ENCODE measurements at places on chromosomes 1 and 21.

DNA sequence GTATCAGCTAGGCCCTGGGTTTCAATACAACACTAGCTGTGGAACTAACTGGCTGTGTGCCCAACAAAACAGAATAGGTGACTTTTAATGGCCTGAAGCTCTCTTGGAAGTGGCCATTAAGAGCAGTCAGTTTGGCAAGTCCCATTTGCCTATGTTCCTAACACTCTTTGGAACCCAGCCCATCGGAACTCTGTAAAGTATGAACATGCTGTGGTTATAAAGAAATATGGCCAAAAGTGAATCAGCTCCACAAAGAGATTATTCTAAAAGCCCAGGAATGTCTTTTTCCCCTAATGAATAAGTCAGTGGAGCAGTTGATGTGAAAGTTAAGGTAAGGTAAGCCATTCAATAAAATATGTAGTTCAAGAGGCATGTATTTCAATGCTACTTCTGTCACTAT is 223.7 kb upstream of the ADAMTS5 start:
- no peak for DNase-seq

GRCh38 chr1:234933475-234933874 is 195.2 kb downstream of the TOMM20 start:
- DNase-seq, result no peak

GRCh38 chr1:112026016-112026415 is 36.5 kb upstream of the KCND3 start:
- DNase-seq, result peak; percentile 82

GRCh38 chr1:24206083-24206464 is 19.0 kb upstream of the IFNLR1 start:
- no peak for DNase-seq

- no peak for DNase-seq
Measured at GRCh38 chr1:143699731-143700130, 272.1 kb downstream of the FAM72C start.

DNA sequence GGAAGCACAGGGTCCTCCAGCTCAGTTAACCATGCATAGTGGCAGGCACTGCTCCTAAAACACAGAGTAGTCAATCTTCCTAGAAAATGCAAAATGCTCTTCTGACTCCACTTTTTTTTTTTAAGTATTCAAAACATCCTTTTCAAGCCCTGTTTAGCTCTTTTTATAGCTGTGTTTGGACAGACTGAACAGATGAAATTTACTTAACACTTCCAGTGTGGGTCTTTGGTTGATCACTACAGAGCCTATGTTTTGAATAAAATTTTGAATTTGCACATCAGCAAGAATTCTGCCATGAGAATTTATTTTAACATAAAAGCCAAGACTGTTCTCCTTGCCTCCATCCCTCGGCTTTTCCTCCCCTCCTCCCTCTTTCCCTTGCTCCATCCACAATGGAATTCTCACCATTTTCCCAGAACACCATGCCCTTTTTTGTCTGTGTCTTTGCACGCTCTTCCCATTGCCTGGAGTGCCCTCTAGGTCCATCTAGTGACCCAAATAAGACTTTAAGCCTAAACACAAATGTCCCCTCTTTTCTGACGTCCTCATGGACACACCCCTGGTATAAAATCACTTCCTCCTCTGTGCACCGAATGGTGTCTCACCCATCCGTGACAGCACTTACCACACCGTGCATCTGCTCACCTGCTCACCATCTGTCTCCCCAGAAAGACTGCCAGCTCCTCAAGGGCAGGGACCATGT is 24.0 kb upstream of the CPT2 start:
- DNase-seq, result peak; percentile 66

GRCh38 chr1:1900883-1901640 is 10.2 kb upstream of the GNB1 start:
- DNase-seq, result no peak

- no peak for DNase-seq
Measured at GRCh38 chr1:53766831-53767405, 28.0 kb upstream of the GLIS1 start.

DNA sequence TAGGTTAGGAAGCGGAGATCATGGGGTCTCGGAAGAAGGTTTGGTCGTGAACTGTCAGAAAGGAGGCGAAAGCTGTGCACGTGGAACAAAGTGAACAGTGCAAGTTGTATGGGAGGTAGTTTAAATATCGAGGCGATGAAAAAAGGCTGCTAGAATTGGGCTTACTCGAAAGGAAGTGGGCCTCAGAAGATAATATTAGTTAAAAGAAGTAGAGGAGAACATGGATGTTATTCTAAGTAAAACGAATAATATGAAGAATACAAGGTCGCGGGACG is 571 bp downstream of the WDR3 start:
- DNase-seq, result no peak

DNA sequence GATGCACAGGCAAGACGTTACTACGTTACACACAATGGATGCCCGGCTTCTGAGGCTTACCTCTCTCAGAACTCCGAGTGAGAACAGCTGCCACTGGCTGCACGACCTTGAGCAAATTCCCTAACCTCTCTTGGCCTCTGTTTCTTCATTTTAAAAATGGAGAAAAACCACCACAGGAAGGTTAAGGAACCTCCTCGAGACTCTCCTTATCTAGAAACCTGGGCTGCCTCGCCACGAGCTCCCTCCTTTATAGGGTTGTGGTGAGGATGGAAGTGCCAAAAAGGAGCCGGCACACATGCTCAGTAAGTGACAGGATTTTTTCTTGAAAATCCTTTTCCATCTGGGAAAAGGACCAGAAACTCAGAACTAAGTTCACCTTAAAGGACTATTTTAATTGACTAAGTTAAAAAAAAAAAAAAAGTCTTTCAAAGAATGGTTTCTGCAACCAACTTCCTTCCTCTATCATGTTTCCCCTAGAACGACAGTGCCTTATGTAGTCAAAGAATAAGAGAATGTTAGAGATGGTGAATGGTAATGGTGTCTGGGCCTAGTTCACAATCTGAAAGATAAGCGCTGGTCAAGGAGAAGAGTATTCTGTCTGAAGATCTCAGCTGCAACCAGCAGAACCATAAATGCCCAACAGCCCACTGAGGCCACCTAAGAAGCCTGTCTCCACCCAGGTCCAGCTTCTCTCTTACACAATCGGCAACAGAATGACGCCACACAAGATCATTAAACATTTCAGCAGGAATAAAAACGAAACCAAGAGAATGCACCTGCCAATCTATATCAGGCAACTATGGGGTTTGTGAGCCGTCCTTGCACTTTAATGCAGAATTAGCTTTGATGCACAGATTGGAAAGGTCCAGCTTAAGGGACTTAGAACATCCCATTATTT is 64.9 kb downstream of the SLC45A1 start:
- no peak for DNase-seq

DNA sequence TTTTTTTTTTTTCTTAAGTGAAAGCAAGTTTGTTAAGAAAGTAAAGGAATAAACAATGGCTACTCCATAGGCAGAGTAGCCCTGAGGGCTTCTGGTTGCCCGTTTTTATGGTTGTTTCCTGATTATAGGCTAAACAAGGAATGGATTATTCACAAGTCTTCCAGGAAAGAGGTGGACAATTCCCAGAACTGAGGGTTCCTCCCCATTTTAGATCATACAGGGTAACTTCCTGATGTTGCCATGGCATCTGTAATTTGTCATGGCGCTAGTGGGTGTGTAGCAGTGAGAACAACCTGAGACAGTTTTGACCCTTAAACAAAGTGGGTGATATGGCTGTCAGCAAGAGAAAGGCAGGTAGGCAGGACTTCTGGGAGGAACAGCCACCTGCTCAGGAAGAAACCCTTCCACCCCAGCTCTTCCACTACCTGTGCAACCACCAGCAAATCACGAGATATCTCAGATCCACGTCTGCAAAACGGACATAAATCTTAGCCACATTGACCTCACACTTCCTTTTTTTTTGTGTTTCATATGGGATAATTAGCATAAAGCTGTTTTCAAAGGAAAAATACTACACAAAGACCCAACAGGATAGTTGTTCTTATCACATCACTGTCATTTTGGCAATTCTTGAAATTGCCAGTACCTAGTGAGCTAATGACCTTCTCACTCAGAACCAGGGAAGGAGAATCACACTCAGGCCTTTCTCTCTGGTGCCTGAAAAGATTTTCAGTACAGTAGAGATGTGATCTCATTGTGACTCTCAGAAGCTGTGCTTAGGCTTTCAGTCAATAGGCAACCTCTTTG is 34.8 kb upstream of the DUSP10 start:
- no peak for DNase-seq

- peak; percentile 19 for DNase-seq
Measured at GRCh38 chr1:117566556-117566955, 39.3 kb upstream of the TENT5C start.

DNA sequence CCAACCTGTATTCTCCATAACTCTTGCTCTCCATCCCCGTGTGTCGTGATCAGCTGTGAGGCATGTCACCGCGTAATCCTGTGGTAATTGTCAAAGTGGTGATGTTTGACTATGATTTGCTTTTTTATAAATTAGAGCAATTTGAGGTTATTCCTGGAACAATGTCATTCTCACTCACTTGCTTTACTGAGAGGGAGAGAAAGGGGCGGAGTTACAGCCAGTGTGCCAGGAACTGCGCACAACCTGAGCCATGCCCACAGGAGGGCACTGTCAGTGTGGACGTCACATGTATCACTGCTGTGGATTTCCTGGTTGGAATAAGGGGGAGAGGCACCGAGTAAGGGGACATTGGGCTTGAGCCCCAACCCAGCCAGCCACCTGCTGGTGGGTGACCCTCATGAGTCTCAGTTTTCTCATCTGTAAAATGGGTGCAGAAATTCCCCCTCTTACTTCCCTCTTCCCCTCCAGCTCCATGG is 6.9 kb downstream of the ADGRB2 start:
- peak; percentile 35 for DNase-seq

DNA sequence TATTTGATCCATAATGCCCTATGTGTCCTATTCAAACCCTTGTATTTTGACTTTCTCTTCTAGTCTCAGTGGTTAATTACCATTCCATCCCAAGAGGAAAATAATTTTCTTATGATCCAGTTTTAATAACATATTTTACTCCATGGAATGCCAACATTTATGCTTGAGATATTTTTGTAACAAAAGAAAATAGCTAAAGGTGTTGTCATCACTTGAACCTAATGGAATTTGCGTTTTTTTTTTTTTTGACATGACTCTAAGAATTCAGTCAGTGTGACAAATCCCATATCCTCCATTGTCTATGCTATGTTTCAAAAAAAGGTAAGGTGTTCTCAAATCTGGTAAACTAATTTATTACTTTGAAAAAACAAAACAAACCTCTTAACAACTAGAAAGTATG is 324.1 kb upstream of the ADAMTS5 start:
- DNase-seq, result no peak

GRCh38 chr1:154993572-154994268 is at the start of gene LENEP:
Gene LENEP (plus strand): TSS chr1:154993586. CDS start chr1:154993608, 22 bp downstream.
- no peak for DNase-seq

DNA sequence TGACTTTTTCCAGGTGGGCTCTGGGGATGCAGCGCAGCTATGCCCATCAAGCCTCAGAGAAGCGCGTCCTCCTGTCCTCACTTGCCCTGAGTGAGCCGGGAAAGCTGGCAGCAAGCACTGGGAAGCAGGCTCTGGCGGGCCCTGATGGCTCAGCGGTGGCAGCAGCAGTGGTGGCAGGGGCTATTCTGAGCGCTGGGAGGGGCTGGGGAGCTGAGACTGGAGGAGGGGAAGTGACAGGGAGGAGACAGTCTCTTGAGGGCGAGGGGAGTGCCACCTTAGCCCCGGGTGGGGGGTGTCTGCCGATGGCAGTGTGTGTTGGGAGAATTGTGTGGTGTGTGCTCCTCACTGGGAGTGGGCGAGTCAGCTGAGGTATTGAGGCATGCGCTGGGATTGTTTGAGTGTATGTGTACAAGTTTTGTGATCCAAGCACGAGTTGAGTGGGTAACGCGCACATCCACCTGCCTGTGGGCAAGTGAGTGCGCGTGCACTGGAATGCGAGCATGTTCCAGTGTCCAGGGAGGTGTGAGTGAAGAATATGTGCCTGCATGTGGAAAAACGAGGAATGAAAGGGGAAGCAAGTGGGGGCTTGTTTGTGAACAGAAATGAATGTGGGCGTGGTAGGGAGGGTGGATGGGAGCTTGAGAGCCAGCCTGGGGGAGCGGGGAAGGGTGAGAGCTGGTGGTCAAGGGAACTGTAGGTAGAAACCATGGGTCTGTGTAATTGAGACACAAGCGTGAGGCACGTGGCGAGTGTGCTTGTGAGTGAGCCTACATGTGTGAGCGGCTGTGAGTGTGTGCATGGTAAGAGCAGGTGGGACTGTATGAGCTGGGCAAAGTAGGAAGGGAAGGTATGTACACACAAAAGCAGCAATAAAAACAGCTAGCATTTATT is 2.9 kb upstream of the FOXO6 start:
- no peak for DNase-seq

- no peak for DNase-seq
Measured at GRCh38 chr1:151773702-151774101, 10.4 kb upstream of the MRPL9 start.

- no peak for DNase-seq
Measured at GRCh38 chr1:114695430-114696058, at the start of gene AMPD1. Gene AMPD1 (minus strand): TSS chr1:114695546. CDS start chr1:114695471, 75 bp downstream.

DNA sequence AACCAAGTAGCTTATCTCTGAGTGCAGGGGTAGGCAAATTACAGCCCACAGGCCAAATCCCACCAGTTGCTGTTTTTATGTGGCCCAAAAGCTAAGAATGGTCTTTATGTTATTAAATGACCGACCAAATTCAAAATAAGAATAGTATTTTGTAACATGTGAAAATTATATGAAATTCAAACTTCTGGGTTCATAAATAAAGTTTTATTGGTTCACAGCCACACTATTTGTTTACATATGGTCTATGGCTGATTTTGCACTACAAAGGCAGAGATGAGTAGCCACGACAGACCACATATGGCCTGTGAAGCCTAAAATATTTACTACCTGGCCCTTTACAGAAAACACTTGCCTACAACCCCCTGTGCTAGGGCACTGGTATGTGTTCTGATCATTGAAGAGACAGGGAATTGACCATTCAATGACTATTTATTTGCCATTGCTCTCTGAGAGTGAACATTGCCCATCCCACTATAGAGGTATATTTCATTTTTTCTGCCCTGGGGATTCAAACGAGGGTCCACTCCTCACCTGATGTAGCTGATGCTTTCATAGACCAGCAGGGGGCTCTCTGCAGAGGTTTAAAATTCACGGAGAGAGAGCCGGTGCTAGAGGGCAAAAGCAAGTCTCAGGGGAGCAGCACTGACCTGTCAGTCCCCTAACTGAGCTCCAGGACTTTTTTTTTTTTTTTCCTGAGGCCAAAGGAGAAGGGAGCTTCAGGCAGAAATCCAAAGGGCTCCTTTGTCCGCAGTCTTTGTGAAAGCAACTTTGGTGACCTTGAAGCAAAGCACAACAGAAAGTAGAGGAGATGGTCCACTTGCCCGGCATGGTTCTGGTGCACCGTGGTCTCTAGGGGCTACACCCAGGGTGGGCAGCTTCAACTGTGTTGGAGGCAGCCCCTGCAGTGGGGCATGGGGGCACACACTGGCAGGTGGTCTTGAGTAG is 7.3 kb upstream of the GNL2 start:
- peak; percentile 46 for DNase-seq

DNA sequence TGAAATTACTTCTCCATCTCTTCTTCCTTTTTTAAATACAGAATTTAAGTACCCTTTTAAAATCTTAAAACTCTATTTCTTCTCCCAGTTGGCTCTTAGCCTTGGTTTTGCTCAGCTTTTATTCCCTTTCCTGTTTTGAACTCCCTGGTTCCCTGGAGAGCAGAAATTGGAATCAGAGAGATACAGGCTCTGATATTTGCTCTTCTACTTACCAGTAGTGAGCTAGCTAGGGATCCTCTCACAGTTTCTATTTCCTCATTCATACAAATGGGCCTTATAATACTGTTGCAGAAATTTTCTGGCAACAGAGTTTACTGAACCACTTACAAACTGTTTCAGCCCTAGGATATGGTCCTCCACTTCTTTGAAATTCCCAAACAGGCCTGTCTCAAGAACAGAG is 606.3 kb downstream of the NUF2 start:
- no peak for DNase-seq

Measured in cerebellar cortex (tissue), 1 donor.